Stimulated activated CD8-positive, alpha-beta memory T cell treated with anti-CD3 and anti-CD28 coated beads, Interleukin-4, amount 100 ng/mL, for 4 hours (primary cell): ENCODE measurements at places on chromosomes 12 and 14.

GRCh38 chr12:64618953-64619590 lies 8.8 kb downstream of the RASSF3 start:
- no peak for DNase-seq

- DNase-seq: no peak
These were observed 1731.5 kb upstream of the FLRT2 start for GRCh38 chr14:83798421-83798820.

- DNase-seq: no peak
These were observed 240.2 kb upstream of the CLEC14A start for GRCh38 chr14:38496092-38496491.

DNA sequence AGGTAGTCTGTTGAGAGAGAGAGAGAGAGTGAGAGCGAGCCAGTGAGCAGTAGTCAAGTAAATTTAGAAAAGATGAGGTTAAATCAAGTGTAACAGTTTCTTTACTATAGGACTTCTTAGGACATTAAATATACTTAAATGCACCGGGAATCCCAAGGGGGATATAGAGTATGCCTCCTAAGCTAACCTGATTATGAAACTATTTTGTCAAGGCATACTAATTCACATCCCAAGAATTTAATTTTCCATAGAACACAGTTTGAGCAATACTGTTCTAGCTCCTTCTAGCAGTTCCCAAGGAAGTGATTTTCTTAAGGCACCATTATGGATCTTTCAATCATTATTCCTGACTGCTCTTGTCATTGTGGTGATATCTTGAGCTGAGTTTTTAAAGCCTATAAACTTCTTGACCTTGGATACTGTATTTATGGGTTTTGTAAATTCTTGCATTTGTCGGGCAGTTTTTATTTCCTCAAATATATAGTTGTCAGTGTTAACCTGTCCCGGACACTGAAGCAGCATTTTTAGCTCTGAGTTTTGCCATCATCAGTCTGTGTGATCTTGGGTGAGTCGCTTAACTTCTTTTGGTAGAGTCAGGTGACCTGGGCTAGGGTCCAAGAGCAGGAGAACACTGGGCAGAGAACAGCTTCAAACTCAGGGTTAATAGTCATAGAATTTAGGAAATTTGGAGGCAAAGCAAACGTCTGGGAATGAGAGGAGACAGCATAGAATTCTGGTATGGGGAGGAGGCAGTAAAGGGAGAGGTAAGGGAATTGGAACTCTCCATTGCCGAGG lies 196.5 kb upstream of the FRMD6 start:
- no peak for DNase-seq

DNA sequence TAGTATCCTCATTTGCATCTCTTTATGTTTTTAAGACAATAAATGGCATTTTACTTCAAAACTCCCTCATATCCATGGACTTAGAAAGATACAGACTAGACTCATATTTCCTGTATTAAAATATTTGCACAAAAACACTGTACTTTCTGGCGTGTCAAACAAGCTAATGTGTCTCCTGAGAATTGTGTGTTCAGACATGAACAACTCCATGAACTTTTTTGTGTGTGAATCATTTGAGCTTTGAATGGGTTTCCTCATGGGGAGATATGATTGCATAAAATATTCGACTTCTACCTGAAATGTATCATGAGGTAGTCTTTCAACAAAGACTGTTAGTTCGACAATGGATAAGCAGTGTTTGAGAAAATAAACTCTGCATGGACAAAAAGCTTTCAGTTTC lies 58.8 kb downstream of the TMEM30B start:
- no peak for DNase-seq

GRCh38 chr12:61915420-61915819 lies 344.8 kb upstream of the USP15 start:
- DNase-seq: no peak

GRCh38 chr12:98406378-98406777 lies 109.0 kb upstream of the TMPO start:
- DNase-seq: no peak

DNA sequence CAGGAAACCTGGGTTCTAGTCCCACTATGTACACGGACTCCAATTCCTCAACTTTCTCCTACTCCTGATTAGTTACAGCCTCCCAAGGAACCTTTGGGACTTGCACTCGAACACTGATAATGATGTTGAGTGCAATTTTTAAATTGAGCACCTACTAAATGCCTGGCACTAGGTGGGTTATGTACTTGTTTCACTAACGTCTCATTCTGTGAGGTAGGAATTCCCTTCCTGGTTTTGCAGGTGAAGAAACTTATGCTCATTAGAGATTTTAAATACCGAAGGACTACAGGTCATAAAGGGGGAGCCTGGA lies 536 bp downstream of the PARPBP start:
- DNase-seq: no peak

- DNase-seq: no peak
These were observed 15.0 kb downstream of the TCP11L2 start for GRCh38 chr12:106317406-106318082.

- no peak for DNase-seq
These were observed 148.4 kb upstream of the PLEKHG7 start for GRCh38 chr12:92554158-92555073.

GRCh38 chr12:114318984-114319383 lies 87.0 kb downstream of the TBX5 start:
- no peak for DNase-seq

DNA sequence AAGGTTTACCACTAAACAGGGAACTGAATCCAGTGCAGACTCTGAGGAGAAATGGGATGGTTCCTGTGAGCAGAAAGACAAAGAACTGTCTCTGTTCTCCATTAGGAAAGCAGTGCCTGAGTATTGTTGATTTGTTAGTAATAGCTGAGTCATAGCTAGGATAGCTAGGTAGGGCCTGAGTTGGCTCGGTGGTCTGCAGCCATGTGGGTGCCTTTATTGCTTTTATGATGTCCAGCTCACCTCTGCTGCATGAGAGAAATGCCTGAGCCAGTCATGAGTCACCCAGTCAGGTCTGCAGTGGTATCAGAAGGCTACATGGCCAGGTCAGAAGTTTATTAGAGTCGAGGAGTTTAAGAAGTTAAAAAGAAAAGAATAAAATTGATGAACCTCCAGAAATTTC lies 24.2 kb downstream of the TRHDE start:
- DNase-seq: no peak

DNA sequence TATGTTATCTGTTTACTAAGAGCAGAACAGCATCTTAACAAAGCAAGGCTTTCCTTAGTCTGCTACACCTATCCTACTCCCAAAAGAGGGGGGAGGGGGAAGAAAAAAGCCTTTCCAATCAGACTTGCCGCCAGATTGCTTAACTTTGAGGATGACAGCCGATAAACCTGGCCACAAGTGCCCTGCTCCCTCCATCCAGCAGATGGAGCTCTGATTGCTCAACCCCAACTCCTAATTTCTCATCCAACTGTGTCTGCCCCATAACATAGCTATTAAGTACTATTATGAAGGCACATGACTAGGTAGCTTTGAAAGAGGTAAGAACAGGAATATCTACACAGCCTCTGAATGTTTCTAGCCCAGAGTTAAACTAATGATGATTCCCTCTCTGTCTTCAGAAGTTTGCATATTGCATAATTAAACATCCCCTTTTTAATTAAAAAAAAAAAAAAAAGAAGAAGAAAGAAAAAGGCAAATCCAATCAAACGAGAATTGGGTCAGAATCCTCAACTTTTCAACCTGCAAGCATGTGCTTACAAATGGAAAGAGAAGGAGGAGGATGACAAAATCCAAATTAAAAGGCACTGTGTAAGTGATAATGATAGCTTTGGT lies 247.4 kb downstream of the GALC start:
- DNase-seq: no peak

DNA sequence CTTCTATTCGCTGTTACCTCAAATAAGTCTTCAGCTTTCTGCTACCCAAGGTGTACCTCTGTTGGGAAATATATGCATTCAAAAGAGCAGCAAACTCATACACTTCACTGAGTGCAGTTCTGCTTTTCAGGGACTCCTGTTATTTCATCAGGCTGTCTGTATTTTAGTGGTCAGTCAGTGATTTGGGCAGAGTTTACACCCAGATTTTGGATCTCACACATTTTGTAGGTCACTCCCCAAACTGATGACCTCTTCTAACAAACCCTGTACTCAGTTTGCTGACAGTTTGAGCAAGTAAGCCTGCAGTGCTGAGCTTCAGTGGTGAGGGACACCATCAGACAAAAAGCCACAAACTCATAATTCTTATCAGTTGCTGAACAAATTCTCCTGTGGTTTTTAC lies 8.2 kb upstream of the WASHC4 start:
- DNase-seq: no peak

DNA sequence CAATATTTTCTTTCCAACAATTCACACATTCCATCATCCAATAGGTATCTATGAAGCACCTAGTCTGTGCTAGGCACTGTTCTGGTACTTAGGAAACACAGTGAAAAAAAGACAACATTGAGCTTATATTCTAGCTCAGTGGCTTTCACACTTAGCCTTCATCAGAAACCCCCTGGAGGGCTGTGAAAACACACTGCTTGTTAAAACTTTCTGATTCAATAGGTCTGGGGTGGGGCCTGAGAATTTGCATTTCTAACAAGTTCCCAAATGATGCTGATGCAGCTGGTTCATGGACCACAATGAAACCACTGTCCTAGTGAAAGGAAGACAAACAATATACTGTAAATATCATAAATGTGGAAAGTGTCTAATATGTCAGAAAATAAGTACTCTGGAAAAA lies 5.9 kb downstream of the VTI1B start:
- no peak for DNase-seq

GRCh38 chr14:96363751-96364336 lies 518 bp downstream of the GSKIP start:
- DNase-seq: no peak

GRCh38 chr14:92164958-92165357 lies 43.2 kb downstream of the CPSF2 start:
- no peak for DNase-seq

DNA sequence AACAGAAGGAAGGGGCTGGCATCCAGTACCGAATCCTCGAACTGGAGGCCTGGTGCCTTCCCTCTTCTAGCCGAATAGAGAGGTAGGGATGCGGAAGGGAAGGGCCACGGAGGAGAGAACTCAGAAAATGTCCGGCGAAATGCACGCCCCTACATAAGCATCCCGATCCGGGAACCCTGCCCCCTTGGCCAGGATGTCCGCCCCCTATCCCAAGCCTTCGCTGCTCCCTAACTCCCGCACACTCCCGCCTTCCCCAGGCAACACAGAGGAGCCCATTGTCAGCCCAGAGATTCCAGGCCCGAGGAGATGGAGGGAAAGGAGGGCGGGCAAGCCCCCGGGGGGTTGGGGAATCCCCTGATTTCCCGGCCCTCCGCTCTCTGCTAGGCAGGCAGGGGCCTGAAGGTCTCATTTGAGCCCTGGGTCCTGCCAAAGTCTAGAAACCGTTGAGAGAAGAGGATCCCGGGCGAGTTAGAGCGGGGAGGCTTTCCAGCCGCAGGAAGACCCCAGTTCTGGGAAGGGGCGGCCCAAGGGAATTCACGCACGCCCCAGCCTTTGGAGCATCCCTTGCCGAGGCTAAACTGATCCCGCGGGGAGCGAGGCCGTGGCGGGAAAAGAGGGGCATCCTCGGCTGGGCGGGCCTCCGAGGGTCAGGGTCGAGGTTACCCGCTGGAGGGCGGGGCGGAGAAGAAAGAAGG lies 569 bp upstream of the ARHGEF40 start:
- DNase-seq: no peak

DNA sequence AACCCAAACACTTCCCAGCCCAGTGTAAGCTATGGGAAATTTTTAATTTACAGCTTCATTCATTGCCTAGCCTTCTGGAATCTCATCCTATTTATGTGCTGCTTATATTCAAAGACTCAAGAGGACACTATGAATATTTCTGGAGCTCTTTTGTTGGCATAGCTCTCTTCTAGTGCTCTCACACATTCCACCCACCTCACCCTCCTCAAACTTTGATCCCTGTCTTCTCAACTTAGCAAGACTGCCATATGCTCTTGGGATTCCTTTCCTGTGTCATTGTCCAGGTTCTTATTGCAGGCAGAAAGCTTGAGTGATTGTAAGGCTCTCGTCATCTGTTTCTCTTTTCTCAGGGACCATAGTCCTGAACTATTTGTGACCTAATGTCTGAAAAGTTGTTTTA lies 18.0 kb upstream of the NKX2-1 start:
- no peak for DNase-seq

DNA sequence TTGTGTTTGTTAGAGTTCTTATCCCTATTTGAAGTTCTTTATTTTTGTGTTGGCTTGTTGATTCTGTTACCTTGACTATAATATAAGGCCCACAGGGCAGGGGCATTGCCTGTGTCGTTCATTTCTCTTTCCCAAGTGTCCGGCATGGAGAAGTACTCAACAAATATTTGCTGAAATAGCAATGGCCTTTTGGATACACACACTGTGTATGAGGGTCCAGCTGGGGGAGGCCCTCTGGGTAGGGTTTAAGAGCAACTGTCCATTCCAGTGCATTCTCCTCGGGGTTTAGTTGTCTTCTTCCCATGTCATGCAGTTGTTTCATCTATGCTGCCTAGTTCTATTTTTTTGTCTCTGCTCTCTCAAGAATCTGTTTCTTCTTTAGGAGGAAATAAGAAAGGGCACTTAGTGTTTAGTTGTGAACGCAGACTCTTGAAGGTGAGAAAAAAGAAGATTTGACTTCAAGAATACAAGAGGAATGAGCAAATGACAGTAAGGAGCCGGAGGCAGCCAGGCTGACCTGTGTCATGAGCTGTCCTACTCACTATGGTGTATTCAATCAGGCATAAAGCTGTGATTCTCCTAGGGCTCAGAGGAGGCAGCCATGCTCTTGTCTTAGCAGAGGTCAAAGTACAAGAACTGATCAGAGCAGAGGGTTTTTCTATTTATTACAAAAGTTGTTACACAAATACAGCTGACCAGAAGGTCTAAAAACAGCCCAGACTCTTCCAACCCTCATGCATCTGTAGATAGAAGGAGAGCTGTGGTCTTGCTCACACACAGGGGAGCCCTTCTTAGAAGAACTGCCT lies 10.2 kb downstream of the ERG28 start:
- no peak for DNase-seq

DNA sequence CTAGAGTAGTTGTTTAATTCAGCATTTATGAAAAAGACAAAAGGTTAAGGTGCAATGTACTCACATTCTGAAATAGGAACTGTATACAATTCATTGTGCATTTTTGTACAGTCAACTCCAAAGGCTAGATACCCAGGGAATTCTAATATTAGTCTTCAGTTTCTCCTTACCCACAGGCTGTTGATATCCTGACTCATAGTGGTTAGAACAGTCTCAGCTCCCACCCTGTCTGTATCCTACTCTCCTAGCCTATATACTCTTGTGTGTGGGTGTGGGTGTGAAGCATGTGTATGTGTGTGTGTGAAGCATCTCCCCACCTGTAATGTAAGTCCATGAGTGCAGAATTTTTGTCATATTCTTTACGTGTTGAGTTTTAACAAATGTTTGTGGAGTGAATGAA lies 229.5 kb downstream of the NAV3 start:
- no peak for DNase-seq

DNA sequence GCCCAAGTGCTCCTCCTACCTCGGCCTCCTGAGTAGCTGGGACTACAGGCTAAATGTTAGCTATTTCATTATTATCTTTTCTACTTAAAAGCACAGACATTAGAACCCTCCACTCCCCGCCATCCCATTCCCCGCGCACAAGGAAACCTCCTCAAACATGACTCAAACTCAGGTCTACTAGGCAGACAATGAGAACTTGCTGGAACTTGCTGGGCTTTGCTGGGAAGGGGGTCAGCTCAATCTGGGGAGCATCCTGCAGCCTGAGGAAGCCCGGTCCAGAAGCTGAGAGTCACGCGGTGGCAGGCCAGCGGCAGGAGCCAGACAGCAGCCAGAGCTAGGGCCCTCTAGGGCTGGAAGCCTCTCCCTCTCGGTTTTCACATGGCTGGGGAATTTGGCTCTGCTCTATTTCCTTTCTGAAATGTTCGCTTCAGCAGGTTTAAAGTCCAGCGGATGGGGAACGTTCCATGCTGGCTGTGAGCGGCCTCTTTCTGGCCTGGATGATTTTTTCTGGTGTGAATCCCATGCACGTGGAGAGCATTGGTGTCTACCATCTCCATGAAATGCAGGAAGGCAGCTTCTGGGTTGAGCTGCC lies 68.5 kb downstream of the SLC6A12 start:
- no peak for DNase-seq
